Glutamatergic neuron (in vitro differentiated cells): ENCODE measurements at places on chromosomes 5 and 9. TPM values are rescaled to one million over a fixed set of nuclear protein-coding genes. Genes with fewer than 3 reads are reported as not detected.

Gene TAF11L10
- total RNA-seq, result 0.83 TPM

Gene DOK3
- total RNA-seq, result 29.2 TPM

Gene ANKRD33B
- 14.5 TPM for total RNA-seq

Gene VCAN
- 152 TPM for total RNA-seq

Gene MTMR12
- total RNA-seq, result 25.6 TPM

Gene ZDHHC11B
- 42.8 TPM for total RNA-seq

Gene SOX30
- not detected for total RNA-seq

GRCh38 chr9:27382975-27383374 lies 86.0 kb upstream of the EQTN start:
- no peak for DNase-seq

- DNase-seq, result no peak
These were observed 611.2 kb upstream of the ZNF608 start for GRCh38 chr5:125357660-125358059.

- no peak for DNase-seq
These were observed 130.5 kb downstream of the BARX1 start for GRCh38 chr9:93824386-93825294.

- no peak for DNase-seq
These were observed 25.3 kb upstream of the COL5A1 start for GRCh38 chr9:134616341-134616740.

DNA sequence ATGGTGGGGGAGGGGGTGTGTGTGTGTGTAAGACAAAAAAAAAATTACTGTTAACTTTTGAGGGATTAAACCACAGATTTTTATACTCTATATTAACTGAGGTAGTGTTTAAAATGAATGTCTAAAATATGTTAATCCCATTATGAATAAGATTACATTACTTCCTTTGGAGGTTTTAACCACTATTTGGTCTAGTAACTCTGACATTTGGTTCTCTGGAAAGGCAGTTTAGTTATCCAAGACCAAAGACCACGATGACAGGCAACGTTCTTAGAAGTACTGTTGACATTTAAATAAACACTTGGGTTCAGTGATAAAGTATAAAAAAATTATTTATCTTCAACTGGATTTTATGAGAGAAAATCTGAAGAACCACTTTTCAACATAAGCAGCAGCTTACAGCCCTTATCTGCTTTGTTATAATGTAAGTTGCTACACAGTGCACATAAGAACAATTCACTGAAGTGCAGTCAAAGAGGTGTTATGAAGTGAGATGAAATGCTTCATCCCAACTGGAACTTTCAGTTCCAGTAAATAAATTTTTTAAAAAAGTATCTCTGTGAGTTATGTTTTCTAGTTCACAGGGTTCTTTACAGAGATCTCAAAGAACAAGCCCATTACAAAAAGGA lies 94.5 kb downstream of the OSMR start:
- no peak for DNase-seq

DNA sequence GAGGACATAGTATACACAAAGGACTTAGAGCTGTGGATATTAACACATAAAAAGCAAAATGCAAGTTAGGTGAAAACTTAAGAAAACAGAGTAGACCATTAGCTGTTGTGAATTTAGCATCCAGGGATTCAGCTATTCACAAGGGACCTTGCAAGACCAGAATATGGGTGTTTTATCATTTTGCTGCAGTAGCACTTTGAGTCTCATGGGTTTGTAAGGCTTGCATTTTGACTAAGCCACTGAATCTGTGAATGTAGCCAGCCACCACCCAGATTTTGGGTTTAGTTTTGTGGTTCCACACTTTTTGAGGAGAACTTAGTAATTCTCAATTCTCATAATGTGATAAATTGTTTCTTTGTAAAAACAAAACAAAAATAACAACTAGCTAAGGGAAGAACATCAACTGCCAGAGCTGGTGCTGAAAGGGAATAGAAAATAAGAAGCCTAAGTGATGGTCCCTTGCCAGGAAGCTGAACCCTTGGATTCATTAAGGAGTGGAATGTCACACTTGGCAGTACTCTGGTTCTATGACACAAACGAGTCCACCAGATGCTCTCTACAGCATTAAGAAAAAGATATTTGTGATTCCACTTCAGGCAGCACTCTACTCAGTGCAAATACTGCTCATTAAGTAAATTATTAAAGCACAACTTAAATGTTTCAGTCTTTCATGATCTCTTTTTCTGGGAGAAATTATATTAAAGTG lies 557.4 kb upstream of the ZNF462 start:
- DNase-seq, result no peak

DNA sequence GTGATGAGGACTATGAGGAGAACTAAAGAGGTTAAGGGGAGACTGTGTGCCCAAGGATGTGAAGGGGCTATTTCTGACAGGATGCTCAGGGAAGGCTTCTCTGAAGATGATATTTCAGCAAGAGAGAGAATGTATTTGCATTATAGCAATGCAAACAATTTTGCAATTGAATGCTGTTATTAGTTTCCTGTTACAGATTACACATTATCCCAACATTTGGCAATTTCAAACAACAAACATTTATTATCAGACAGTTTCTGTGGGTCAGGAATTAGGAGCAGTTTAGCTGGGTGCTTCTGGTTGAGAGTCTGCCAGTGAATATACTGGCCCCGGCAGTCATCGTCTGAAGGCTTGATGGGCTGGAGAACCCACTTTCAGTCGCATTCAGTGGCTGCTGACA lies 228.0 kb downstream of the MARCHF11 start:
- DNase-seq, result no peak

DNA sequence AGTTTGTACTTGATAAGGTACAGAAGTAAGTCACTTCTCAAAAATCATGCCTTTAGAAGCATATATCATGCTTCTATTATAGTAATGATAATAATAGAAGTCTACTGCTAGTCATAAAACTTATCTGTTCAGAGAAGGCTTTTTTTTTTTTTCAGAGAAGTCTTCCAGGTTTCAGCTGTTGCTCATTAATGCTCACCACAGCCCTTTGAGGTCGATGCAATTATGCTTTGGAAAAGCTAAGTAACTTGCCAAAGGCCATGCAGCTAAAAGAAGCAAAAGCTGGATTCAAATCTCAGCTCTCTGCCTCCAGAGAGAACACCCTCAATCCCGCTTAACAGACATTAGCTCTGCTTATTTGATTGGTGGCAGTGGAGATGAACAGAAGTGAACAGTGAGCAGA lies 150.8 kb downstream of the DOCK8 start:
- DNase-seq, result no peak

- no peak for DNase-seq
These were observed 34.5 kb upstream of the NCS1 start for GRCh38 chr9:130137641-130138081.

DNA sequence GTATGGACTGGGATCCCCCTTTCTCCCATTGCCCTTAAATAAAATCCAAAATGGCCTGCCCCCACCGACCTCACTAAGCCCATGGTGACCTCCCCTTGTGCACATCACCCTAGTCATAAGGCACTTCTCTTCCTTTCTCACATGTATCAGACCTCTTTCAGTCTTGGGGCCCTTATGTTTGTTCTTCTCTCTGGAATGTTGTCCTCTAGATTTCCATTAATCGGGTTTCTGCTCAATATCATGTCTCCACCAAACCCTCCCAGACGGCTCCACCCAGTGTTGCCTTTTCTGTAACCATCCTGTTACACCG lies 196.3 kb downstream of the ERCC6L2 start:
- no peak for DNase-seq

DNA sequence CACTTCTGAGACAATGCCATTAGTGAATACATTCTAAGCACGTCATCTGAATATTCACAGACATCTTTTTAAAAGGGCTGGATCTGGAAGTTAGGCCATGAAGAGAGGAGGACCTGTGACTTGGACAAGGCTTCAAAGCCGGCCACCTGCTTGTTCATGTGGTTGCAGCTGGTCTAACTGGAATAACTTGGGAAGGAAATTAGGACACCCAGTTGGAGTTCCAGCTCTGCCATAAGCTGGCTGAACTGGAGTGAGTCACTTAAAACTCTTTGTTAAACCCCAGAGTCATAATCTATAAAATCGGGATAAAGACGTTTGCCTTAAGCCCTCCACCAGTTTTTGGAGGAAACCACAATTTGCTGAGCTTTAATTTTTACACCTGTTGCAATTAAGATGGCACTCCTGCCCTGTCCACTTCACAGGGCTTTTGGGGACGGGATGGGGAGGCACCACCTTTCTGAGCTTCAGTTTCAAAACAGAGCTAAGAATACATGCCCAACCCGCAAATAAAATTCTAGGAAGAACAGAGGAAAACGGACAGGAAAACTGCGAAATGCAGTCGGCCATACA lies 536 bp upstream of the STX17 start:
- DNase-seq, result no peak

GRCh38 chr5:79853676-79854418 lies 137.2 kb downstream of the MTX3 start:
- no peak for DNase-seq

- DNase-seq, result no peak
These were observed 14.3 kb downstream of the FNBP1 start for GRCh38 chr9:130028493-130029222.

DNA sequence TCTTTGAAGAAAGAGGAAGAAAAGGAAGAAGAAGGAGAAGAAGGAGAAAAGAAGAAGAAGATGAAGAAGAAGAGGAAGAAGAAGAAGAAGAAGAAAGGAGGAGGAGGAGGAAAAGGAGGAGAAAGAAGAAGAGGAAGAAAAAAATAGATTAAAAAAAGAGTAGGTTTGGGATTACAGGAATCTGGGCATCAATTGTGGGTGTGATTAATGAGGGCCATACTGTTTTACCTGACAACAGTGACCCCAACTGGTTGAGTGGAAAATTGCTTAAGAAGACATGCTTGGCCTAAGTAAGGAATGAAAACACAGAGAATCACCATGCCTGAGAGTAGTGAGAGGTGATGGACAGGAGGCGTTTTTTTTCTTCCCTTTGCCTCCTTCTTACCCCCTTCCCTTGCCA lies 114.6 kb downstream of the FAM170A start:
- no peak for DNase-seq

GRCh38 chr5:36606036-36606427 lies 374 bp upstream of the SLC1A3 start:
- no peak for DNase-seq

DNA sequence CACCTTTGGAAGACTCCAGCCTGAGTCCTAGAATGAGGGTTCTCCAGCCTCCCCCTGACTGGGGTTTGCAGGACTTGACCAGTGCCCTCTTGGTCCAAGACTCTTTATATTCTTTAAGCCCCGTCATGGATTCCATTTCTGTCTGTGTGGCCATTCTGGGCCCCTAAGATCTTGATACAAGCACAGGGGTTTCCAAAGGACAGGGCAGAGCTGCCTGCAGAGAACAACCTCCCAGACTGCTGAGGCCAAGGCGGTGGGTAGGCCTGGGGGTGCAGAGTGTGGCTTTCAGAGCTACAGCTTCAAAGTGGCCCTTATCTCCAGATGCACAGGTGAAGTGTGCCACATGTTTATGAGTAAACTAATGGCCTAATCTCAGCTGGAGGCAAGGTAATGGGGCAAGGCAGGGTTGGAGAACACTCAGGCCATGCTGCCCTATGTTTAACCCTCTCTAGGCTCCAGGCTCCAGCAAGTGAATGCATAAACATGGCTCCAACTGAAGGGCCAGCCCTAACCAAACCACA lies 32.1 kb downstream of the FOXI1 start:
- no peak for DNase-seq

GRCh38 chr5:145811834-145812625 lies 23.1 kb downstream of the PRELID2 start:
- DNase-seq, result no peak
